ENCODE measurements at places on chromosomes 5 and 9.
A peak's percentile ranks its signal among the peaks of the same experiment; 100 is the strongest.

DNA sequence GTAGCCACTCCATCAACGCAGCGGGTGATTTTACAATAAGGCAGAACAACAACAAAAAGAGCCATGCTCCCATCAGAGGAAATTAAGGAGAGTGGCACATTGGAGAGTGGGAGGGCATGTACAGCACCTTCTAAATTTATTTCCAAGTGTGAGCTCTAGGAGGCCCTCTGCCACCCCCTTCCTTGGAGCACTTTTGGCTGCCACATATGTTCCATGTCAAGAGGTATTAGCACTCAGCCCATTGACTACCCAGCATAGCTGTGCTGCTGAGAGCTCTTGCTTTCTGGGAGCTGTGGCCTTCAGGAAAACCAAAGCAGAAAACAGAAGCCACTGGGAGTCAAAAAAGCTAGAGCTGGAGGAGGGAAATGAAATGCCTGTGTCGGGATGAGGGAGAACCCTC lies 200.2 kb upstream of the PANK3 start:
- no peak for DNase-seq

DNA sequence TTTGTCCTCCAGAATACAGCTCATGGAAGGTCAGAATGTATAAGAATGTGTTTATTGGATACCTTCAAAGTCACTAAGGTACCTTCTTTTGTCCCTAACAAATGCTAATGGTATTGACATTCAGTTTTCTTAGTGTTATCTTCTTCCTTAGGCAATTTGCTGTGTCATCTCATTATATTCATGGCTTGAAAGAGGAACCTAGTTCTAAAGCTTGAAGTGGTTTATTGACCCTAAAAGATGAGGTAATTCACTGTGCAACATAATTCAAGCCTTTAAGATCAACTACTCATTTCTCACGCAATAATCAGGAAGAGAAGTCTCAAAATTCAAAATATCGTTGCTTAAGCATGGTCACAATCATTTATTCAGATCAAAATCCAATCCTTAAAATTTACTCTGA lies 342.7 kb upstream of the RIOK2 start:
- no peak for DNase-seq

- no peak for DNase-seq
These were observed 336.3 kb downstream of the RASEF start for GRCh38 chr9:82726424-82727276.

GRCh38 chr5:39302472-39302871 lies 61.8 kb downstream of the C9 start:
- DNase-seq, result no peak

DNA sequence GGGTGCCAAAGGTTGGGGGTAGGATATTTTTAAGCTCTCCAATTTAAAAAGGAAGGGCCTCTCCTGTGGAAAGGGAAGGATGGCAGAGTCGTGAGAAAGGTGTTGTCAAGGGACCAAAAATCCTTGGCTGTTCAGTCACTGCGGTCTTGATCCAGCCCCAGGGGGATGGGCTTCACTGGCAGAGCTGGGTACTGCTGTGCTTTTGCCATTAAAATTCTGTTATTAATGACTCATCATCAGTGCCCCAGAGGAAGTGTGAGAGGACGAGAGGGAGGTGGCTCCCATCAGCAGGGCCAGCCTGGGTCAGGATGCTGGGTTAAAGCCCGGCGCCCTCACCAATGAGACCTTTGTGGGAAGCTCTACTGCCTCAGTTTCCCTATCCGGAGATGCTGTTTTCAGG lies 16.7 kb downstream of the PCDH12 start:
- DNase-seq, result no peak

DNA sequence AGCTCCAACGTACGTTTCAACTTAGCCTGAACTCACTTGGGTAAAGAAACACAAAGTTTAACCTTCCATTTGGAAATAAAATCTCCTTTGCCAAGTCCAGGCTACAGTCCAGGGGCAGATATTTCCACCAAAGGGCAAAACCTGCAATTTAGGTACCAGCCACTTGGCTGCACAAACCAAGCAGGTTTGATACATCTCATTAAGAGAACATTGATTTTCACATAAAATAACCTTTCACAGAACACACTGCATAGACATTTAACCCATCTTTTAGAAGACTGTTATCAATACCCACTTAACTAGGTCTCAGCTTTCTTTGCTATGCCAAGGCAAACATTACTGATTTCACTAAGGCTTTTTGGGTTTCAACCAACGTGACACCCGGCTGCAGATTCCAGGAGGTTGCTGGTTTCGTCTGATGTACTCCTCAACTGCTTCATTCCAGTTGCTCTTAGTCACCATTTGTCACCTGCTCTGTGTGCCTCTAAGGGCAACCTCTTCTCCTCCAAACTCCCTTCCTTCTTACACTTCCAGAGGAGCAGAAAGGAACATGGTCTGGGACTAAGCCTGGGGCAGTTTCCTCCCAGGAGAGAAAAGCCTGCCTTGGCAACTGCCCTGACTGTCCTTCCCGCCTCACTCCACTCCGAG lies 67.1 kb downstream of the EPB41L4B start:
- no peak for DNase-seq

- no peak for DNase-seq
These were observed 88.5 kb downstream of the FAM174A start for GRCh38 chr5:100623719-100624118.

- DNase-seq, result no peak
These were observed 50.3 kb downstream of the RFX3 start for GRCh38 chr9:3475300-3476020.

DNA sequence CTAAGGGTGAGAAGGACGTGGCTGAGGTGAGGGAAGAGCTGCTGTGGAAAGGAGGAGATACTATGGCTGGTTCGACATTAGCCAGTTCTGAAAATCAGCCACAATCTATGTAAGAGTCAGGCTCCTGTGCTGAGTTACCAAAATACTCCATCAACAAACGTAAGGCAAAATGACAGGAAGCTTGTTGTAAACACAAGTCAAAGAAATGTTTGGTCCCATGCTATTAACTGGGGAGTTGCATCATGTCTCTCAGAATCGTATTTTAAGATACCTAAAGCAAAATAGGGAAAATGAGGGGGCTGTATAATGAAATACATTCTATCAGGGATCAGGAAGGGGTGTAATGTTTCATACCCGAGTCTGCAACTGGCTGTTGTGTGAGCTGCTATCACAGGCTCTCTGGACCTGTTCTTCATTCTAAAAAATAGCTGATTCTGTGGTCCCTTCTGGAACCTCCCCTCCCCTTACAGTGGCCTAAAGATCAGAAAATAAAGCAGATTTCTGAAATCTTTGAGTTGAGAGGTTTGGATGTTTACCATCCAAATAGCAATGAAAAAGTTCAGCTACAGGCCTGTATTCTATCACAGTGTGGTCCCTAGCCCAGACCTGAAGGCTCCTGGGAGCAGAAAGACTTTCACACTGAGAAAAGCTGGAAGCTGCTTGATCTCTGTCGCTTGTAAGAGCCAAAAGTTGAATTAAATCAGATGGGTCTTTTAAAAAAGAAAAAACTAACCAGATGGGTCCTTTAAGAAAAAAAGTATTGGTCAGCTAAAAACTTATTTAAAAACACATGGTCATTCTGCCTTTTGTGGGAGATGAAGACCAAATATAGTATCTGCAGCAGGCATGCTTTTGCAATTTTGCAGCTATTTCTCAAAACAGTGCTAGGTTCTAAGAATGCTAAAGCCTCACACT lies 97.8 kb upstream of the SMC5 start:
- DNase-seq, result no peak

DNA sequence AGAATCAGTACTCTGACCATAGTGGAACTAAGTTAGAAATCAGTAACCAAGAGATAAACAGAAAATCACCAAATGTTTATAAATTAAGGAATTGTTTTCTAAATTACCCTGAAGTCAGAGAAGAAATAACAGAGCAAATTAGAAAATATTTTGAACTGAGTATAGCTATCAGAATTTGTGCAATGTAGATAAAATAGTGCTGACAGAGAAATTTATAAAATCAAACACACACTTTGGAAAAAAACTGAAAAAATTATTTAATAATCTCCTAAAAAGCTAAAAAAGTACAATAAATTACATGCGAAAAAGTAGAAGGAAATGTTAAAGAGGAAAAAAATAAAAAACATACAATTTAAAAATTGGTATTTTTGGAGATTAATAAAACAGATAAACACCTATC lies 37.1 kb upstream of the PPP1R2B start:
- no peak for DNase-seq

GRCh38 chr9:117772960-117773359 lies 68.8 kb downstream of the TLR4 start:
- no peak for DNase-seq

DNA sequence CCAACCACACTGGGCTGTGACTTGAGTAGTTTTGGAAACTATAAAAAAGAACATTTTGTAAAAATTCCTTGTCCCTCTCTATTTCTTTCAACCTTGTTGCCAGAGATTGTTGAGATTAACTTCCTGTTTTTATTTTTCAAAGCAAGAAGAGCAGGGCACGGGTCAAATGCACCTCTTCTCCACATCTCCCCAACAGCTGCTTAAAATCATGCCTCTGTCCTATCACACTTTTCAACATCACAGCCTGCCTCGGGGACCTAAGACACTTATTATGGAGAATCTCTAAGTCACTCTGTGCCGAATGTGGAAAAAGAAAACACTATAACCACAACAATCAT lies 280.3 kb upstream of the TNC start:
- DNase-seq, result no peak

DNA sequence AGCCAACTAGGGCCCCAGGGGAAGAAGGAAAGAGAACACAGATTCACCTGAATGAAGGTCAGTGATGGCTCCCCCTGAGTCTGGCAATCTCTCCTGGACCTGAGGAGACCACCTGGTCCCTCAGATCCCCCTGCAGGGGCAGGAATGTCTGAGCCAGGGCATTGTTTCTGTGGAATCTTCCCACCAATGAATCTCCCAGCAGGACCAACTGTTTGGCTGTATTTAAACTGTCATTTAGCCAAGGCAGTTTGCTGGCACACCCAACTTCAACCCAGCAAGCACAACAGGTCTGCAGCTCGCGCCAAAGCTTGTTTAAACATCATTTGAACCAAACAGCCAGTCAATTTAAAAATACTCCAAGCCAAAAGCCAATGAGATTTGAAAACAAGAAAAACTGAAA lies 92.6 kb downstream of the SH3TC2 start:
- DNase-seq, result no peak

- DNase-seq, result no peak
These were observed 64.6 kb downstream of the IL31RA start for GRCh38 chr5:55915783-55916182.

GRCh38 chr5:154791535-154791934 lies 36.4 kb downstream of the LARP1 start:
- no peak for DNase-seq

GRCh38 chr5:56102889-56103288 lies 108.1 kb upstream of the IL6ST start:
- DNase-seq, result no peak

- DNase-seq, result no peak
These were observed 102.5 kb upstream of the GABRP start for GRCh38 chr5:170681013-170681433.

- no peak for DNase-seq
These were observed 11.9 kb downstream of the EHMT1 start for GRCh38 chr9:137630679-137631078.

- no peak for DNase-seq
These were observed 28.5 kb upstream of the SLC6A3 start for GRCh38 chr5:1473746-1474145.

- DNase-seq, result no peak
These were observed 69.9 kb downstream of the PLPPR1 start for GRCh38 chr9:101098392-101098791.

DNA sequence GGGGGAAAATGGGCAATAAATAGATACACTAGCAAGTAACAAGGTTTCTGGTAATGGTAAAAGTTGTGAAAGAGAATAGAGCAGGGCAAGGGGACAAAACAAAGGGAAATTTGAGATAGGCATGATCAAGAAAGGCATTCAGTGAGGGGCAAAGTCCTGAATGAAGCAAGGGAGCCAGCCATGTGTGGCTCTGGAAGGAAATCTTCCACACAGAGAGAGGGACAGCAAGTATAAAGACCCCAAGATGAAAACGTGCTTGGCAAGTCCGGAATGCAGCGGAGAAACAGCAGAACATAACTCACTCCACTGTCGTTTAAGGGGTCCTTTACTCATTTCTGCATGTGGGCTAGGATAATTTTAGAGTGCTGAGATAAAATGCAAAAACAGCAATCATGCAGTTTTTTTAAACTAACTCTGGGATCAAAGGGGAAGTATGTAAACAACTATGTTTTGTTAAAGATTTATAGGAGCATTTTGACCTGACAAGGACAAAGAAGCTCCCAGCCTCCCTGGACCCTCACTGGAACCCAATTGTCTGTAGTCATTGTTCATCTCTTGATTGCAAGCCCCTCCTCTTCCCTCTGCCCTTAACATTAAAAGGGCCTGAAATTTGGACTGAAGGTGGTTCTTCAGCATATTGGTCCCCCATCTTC lies 22.9 kb upstream of the AOPEP start:
- no peak for DNase-seq

GRCh38 chr9:133532937-133533668 lies 1.4 kb upstream of the ADAMTSL2 start:
- peak; percentile 24 for DNase-seq

GRCh38 chr5:44933686-44934085 lies 124.9 kb downstream of the MRPS30 start:
- no peak for DNase-seq

- DNase-seq, result no peak
These were observed 189.9 kb downstream of the ACER2 start for GRCh38 chr9:19598722-19599121.

DNA sequence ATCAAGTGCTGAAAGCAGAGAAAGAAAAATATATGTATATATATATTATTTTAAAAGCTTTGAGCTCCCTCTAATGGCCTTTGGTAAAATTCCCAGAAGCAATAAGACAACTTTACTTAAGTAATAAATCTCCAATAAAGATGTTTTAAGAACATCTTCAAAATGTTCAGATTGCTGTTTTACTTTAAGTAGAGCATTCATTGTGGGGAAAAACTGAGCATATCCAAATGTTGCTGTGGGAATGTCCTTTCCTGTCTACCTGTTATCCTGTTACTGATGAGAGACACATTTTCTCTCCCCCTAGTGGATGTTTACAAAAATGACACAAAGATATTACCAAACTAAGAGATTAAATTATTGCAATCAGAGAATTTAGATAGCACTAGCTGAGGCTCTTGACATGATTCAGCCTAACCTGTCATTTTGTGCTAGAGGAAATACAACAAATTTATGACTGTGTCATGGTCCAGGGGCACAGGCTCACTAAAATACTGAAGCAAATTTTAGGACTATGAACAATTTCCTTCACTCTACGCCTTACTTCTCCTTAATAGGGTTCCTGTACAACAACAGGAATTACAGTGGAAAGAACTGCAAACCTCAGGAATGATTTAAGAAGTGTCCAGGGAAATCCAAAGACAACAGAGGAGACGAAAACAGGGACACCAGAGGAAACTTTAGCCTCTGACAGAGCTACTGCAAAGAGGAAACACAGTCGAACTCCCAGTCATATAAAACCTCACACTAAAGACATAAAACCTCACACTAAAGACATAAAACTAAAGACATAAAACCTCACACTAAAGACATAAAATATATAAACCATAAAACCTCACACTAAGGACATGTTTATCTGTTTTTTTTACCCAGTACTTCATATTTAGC lies 24.3 kb upstream of the PRRC1 start:
- DNase-seq, result no peak
